ENCODE measurements at places on chromosomes 4 and X.

DNA sequence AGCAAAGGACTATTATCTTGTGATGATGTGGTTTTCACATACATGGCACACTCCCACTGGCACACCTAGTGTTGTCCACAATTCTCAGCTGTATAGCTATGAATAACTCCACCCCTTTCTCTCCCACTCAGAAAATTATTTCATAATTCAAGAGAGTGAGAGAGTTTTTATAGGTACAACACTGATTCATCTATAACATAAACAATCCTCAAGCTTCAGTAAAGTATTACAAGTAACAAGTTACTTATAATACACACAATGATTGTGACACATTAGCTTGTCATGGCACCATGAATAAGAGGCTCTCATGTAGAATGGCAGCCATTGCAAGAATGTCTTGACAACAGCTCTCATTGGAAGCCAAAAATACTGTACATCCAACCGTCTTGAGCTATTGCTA lies 43.9 kb downstream of the RAB40A start:
- DNase-seq: no peak

DNA sequence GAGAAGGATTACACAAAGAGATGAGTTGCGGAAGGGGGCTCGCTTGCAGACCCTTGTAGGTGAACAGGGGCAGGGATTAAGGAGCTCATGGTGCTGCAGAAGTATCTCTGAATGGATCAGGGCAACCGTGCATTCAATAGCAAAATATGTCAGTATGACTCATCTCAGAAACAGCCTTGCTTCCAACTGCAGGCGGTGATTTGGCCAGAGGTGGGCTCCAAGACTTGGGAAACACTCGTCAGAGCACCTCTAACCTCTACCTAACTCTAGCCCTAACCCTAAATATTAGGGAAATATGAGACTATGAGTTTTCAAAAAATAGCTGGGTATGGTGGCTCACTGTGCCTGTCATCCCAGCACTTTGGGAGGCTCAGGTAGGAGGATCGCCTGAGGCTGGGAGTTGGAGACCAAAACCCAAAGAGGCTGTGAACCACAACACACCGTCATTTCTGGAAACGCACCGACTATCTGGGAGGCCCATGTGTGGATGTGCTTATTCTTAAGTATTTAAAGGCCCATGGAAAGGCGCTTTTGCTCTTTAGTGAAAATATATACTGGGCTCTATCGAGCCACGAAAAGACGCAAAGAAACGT lies 102.6 kb downstream of the DHRSX start:
- no peak for DNase-seq

DNA sequence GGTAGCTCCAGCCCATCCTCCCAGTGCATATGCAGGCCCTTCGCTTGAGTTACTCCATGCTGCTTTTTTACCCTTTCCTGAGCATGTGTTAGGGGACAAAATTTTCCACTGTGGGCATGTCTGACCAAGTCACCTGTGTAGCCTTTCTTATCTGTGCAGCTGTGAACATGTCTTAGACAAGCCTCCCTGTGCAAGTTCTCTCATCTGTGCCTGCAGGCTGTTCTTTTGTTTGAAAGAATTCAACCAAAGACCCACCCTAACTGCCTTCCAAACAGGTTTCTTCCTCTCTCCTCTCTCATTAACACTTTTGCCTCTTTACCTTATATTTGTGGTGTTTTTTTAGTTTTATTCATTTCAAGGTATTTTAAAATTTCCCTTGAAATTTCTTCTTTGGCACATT lies 53.2 kb upstream of the SPIN4 start:
- no peak for DNase-seq

DNA sequence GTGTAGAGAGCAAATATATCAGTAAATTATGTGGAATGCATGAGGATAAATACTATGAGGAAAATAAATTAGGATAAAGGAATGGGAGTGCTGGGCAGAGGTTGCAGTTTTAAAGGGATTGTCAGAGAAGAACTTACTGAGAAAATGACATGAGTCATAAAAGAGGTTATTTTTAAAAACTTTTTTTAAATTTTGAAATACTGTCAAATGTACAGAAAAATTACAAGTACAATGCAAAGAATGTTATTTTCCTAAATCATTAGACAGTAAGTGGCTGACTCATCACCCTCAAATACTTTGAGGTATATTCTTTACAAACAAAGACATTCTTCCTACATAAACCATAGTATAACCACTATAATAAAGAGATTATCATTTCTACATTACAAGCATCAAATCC lies 29.8 kb upstream of the H2AZ1 start:
- no peak for DNase-seq

DNA sequence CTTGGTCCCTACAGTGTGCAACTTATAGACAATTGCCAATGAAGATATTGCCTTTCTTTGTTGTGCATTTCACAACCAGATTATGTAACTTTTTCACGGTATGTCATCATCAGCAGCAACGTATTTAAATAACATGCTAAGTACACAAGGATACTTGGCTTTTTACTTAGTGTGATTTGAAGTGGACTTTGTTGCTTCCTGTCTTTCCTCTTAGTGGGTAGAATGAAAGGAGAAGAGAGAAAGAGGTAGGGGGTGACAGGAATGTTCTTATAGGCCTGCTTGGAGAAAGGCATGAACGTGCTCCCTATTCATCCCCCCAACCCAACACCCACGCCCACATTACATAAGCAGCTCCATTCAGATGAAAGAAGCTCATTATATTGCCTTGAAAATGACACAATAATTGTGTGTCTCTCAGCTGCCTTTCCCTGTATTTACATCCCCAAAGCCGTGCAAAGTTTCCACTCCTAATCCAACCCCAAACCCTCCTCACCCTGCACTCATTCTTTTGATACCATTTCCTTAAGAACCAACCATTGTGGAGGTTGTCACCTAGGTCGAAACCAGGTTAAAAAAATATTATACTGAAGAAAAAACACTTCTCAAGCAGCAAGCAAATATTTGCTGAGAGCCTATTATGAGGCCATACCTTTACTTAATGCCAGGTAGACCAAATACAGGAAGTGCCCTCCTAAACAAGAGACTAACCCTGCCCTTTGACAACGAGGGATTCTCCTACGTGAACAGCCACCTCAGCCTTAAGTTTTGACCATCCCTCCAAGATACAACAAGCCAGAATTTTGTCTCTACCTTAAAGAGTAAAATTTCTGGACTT lies 25.2 kb upstream of the GK start:
- DNase-seq: no peak
